ENCODE measurements at places on chromosomes 16 and 17.
A peak's percentile ranks its signal among the peaks of the same experiment; 100 is the strongest.

- no peak for DNase-seq
These were observed 17.1 kb downstream of the ZNF652 start for GRCh38 chr17:49344914-49345313.

GRCh38 chr16:68309799-68310198, 947 bp downstream of the SLC7A6OS start:
- DNase-seq: peak; percentile 17

- no peak for DNase-seq
These were observed 44.5 kb upstream of the SSTR5 start for GRCh38 chr16:1028056-1028455.

DNA sequence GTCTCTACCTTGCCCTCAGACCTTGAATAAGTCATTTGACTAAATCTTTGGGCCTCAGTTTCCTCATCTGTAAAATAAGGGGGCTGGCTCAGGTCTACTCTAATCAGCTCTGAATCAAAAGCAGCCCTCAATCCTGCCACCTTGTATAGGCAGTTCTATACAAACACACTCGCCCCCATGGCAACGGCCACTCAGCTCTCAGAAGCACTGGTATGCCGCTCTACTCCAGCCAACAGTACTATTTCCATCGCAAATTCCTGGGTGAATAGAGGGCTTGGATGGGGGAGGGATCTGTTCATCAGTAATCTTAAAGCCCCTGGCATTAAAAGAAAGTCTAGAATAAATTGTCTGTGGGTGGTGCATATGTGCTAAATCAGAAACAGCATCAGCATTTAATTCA, 21.2 kb upstream of the TAOK1 start:
- no peak for DNase-seq

DNA sequence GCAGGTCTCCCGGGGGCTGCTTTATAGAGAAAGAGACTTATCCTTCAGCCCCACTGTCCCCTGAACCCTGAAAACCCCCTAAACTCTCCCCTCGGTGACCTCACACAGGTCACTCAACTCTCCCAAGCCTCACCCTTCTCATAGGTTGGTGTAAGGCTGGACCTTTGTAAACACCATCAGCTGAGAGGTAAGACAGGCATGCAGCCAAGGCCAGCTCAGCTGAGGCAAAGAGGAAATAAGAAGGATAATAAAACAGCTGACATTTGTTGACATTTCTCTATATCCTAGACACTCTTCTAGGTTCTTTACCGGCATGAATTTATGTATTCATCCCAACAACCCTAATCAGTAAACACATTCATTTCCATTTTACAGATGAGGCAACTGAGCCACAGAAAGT, 134.3 kb downstream of the CCT6B start:
- DNase-seq: no peak

DNA sequence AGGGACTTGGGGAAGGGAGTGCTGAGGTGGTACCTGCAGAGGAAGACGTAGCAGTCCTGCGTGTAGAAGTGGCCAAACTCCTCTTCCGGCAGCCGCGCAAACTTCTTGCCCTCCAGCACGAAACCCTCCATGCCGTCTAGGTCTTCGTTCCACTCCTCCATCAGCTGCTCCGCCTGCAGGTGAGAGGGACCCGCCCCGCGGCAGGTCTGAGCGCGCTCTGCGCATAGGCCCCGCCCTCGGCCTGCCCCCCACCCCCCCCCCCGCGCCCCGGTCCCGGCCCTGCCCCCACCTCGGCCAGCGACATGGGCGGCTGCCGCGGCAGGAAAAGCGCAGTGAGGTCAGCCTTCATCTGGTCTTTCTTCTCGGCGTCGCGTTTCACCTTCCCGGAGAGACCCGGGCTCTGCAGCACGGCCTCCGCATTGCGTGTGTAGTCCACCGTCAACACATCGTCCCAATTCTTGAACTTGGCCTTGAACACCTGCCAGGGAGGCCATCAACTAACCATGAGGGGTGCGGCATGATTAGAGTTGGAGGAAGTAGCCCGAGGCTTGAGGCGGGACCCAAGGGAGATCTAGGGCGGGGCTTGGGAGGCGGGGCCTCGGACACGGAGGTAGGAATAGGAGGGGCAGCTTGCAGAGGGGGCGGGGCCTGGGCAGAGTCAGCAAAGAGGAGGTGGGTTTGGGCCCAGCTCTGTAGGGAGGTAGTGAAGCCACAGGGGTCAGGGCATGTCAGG, 11.5 kb downstream of the FLII start:
- DNase-seq: no peak

DNA sequence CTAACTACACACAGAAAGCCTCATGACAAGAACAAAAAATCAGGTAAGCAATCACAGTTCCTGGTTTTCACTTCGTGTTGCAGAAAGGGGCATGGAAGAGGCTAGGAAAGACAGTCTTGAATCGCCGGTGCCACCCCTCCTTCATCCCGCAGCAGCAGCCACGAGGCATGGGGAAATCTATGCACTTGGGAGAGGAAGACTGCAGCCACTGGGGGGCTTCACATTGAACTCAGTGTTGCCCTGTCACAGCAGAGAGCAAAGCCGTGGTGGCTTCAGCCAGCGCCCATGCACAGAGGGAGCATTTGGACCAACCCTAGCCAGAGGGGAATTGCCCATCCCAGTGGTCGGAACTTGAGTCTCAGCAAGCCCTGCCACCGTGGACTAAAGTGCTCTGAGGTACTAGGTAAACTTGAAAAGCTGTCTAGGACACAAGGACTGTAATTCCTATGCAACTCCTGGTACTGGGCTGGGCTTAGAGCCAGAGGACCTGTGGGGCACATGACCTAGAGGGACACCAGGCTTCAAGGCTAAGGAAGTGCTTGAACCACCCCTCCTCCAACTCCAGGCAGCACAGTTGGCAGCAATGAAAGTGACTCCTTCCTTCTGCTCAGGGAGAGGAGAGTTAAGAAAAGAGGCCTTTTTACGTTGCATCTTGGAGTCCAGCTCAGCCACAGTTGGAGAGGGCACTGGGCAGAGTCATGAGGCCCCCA, 35.2 kb upstream of the ATP2C2 start:
- DNase-seq: no peak

DNA sequence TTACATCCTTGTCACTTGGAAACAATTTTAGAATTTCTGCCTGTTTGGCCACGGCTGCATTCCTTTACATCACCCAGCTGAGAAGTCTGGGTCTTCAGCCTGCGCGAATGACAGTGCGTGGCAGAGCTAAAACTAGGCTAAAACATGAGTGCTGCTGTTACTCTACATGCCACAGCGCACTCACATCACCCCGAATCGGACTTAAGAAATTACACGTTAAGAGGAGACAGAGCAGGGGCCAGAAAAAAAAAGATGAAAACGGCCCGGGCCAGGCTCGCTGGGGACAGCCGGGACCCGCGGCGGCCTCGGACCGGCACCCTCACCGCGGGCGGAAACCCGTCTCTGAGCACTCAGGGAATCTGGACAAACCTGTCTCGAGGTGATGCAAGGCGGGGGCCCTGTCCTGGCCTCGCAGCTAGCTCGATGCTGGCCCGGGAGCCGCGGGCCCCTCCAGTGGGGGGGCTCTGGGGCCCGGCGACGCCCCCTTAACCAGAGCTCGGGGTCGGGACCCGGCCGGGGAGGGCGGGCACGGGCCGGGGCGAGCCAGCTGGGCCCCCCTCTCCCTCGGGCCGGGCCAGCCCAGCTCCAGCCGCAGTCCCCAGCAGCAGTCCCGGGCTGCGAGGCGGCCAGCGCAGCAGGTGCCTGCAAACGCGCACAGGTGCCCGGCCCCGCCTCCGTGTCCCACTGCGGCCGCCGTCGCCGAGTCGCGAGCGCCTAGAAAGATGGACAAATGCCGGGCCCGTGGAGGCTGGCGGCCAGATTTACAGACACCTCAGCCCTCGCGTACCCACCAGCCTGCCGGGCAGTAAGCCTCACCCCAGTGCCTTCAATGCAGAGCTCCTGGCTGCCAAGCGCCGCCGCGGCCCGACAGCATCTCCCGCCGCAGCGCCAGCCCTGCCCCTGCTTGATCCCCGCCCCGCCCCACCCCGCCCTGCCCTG, at the start of gene AKTIP:
Gene AKTIP, minus strand, starts transcription at position 879 of the 939 bp plus-strand sequence. CDS start 2,950 bp downstream, outside the sequence.
- no peak for DNase-seq

GRCh38 chr16:89409161-89409711, 81.1 kb downstream of the ANKRD11 start:
- DNase-seq: no peak

GRCh38 chr17:72561266-72561665, 440.4 kb downstream of the SOX9 start:
- no peak for DNase-seq

- DNase-seq: no peak
These were observed 343.2 kb downstream of the PMP22 start for GRCh38 chr17:14921936-14922335.

- DNase-seq: no peak
These were observed 25.7 kb downstream of the IQCK start for GRCh38 chr16:19743816-19744159.

- no peak for DNase-seq
These were observed 375.2 kb downstream of the SLC39A11 start for GRCh38 chr17:72717276-72717675.

- DNase-seq: peak; percentile 1
These were observed 1349.4 kb downstream of the CDH8 start for GRCh38 chr16:60686824-60687223.

DNA sequence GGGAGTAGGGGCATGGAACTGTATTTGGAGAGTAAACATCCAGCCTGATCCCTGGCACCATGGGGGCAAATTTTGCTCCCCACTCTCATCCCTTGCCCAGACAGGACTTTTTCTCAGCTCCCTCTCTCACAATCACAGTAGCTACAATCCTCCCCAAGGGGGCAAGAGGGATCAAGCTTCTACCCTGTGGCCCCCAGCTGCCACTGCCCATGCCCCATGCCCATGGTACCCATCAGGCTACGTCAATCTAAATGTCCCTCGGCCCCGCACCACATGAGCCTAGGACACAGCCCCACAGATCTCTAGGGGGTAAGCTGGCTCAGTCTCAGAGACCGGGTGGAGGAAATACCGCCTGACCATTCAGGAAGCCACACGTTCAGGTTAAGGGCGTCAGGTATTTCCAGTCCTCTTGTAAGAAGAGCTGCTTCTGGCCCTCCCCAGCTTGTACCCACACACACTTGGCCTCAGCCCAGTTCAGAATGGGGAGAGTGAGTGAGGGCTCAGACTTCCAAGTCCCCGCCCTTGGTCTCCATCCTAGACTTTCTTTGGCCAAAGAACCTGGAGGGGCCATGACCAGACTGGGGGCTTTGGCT, 1.8 kb downstream of the CACNB1 start:
- DNase-seq: no peak

GRCh38 chr17:75096082-75096625, 8.4 kb downstream of the SLC16A5 start:
- peak; percentile 97 for DNase-seq

GRCh38 chr17:17849845-17850373, 13.1 kb upstream of the SREBF1 start:
- DNase-seq: no peak

DNA sequence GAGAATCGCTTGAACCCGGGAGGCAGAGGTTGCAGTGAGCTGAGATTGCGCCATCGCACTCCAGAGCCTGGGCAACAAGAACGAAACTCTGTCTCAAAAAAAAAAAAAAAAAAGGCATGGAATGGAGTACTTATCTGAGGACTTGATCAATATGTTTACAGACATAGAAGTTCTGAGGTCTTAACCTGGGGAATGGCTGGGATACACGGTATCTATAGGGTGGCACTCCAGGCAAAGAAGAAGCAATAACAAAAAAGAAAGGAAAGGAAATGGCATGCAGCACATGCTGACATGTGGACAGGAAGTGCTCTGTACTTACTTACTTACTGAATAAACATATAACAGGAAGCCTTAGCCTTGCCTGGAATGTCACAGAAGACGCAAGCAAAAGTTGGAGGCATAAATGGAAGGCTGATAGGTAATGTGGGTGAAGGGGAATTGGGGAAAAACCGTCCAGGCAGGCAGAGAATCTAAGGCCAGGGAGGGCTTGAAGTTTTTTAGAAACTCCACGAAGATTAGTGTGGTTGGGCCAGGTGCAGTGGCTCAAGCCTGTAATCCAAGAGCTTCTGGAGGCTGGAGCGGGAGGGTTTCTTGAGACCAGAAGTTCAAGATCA, 10.1 kb upstream of the SPOP start:
- peak; percentile 37 for DNase-seq

DNA sequence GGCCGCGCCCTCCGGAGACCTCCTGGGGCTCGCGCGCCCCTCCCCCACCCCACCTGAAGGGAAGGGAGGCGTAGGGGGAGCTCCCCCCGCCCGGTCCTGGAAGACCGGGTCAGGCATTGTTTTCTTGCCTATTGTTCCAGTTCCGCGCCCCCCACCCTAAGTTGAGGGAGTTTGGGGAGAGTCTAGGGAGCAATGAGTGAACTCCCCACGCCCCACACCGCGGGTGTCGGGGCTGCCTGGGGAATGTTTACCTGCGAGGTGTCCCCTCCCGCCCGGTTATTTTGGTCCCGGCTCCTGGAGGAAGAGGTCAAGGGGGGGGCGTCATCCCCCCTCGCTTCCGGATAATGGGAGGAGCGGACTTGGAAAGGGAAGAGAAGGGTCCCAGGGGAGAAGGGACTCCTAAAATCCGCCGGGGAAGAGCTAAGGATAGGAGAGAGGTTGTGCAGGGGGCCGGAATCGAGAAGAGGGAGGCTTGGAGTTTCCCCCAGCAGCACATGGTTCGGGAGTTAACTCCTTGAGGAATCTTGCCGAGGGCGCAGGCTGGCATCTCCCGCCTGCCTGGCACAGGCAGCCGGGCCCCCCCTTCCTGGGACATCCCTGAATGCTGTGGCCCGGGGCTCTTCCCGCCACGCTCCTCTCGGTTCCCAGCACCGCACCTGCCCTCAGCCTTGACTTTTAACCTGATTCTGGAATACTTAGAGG, 881 bp downstream of the MLLT6 start:
- no peak for DNase-seq

DNA sequence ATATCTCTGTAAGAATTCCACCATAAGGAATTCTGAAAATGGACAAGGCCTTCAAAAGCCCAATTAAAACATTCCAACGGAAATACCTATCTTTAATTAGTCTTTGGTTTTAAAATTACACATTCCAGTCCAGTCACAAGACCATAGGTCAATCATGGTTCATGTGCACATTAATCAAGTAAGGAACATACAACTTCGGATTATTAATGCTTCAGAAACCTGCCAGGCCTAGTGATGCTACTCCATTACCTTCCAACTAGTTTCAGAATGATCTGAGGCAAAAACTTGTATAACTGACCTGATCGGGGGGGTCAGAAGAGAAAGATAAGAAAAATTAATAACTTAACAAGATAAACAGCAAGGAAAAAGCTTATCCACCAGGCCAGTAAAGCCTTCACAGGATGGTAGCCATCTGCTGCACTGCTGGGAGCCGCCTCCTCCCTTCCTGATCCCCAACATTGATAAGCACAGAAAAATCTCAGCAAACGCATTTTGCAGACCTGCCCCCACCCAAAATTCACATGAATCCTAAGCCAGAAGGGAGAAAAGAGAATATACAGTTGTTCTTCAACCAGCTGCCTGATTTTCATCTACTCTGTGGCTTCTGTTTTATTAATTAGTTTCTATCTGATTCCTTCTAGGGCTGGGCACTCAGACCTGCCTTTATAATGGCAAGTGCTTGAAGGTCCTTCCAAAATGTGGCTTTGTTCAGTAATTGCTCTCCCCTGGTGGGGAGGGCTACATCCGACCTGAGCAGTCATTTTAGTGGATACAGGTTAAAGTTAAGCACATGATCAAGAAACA, 6.0 kb downstream of the SDR42E1 start:
- DNase-seq: no peak

All from AML-193 (cell line).